Aorta (tissue), 5 donors: ENCODE measurements at places on chromosomes 2 and 18. TPM values are rescaled to one million over a fixed set of nuclear protein-coding genes. Genes with fewer than 3 reads are reported as not detected.

DNA sequence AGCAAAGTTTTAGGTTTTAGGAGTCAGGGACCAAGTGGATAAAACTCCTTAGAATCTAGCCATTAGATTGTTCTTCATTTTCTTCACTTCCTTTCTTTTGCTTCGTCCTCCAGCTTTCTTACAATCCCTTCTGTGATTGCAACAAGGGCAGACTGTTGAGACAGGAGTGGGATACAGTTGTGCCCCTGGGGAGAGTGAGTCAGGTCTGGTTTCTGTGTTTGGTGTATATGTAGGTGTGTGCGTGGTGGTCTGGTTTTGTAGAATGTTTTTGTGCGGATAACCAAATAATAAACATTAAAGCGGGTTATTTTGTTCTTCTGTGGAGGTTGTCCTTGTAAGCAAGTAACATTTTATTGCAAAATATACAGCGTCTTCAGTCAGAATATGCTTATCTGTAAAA is 7.3 kb downstream of the INSIG2 start:
- H3K4me3 ChIP-seq = no peak overlapping the region
- H3K4me1 ChIP-seq = peaks cover 9% of the 10 kb centered on the region
- H3K36me3 ChIP-seq = peaks cover 2% of the 10 kb centered on the region
- no peaks in the 10 kb centered on the region for H3K27me3 ChIP-seq
- H3K27ac ChIP-seq = no peak overlapping the region

Gene FEZ2
- total RNA-seq = 59.3 TPM

Gene COL3A1
- total RNA-seq = 673 TPM

- no peak overlapping the region for H3K27ac ChIP-seq
- no peak overlapping the region for H3K4me3 ChIP-seq
- no peaks in the 10 kb centered on the region for H3K36me3 ChIP-seq
- DNase-seq = no peak
- peaks cover 1% of the 10 kb centered on the region for H3K27me3 ChIP-seq
- no peaks in the 10 kb centered on the region for H3K4me1 ChIP-seq
These were observed 63.9 kb upstream of the PHLPP1 start for GRCh38 chr18:62651276-62652056.

- H3K27me3 ChIP-seq = no peaks in the 10 kb centered on the region
- DNase-seq = no peak
- H3K4me1 ChIP-seq = no peaks in the 10 kb centered on the region
- no peak overlapping the region for H3K27ac ChIP-seq
- no peaks in the 10 kb centered on the region for H3K36me3 ChIP-seq
These were observed 82.8 kb downstream of the L3MBTL4 start for GRCh38 chr18:6331872-6332271.

DNA sequence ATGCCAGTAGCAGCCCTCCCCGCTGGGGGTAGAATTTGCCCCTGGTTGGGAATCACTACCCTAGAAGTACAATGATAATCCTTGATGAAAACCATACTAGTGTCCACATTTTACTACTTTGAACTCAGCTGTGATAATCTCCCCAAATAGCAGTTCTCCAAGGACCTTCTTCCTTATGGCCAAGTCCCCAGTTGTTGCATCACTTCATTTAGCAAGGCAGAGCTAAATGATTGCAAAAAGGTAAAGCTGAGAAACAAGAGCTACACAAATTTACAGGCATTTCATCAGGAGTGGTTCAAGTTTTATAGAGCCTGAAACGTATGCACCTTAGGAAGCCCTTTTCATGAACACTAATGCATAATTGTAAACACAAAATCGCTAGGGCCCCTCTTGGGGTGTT is 44.9 kb upstream of the REL start:
- no peak for DNase-seq
- no peaks in the 10 kb centered on the region for H3K36me3 ChIP-seq
- peaks cover 5% of the 10 kb centered on the region for H3K27me3 ChIP-seq
- H3K4me3 ChIP-seq = no peak overlapping the region
- no peak overlapping the region for H3K27ac ChIP-seq
- no peaks in the 10 kb centered on the region for H3K4me1 ChIP-seq

Gene CABYR
- total RNA-seq = 5.5 TPM

GRCh38 chr2:152348388-152348787 is 13.4 kb downstream of the FMNL2 start:
- H3K27me3 ChIP-seq = no peaks in the 10 kb centered on the region
- H3K27ac ChIP-seq = no peak overlapping the region
- DNase-seq = no peak
- no peaks in the 10 kb centered on the region for H3K36me3 ChIP-seq

- DNase-seq = no peak
- H3K4me1 ChIP-seq = peaks cover 21% of the 10 kb centered on the region
- no peaks in the 10 kb centered on the region for H3K36me3 ChIP-seq
- H3K4me3 ChIP-seq = no peak overlapping the region
- H3K27me3 ChIP-seq = no peaks in the 10 kb centered on the region
These were observed 69.6 kb downstream of the MAP4K4 start for GRCh38 chr2:101766871-101767739.

DNA sequence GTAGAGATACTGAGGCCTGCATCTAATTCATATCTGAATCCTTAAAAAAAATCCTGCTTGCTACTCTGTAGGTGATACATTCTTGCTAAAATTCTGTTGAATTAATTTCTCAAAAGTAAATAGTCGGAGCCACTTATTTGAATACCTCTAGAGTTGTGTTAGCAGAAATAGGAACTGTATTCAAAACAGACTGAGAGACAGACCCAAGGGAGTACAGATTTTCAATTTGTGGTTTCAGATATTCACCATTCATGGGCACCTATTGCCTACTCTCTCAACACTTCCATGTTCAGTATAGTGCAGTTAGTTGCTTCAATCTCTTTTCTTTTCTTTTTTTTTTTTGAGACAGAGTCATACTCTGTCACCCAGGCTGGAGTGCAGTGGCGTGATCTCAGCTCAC is 46.6 kb upstream of the CTLA4 start:
- H3K4me3 ChIP-seq = no peak overlapping the region
- no peak for DNase-seq
- H3K27ac ChIP-seq = no peak overlapping the region

Gene TEKT4
- total RNA-seq = not detected

Gene RGPD3
- total RNA-seq = 0.18 TPM

DNA sequence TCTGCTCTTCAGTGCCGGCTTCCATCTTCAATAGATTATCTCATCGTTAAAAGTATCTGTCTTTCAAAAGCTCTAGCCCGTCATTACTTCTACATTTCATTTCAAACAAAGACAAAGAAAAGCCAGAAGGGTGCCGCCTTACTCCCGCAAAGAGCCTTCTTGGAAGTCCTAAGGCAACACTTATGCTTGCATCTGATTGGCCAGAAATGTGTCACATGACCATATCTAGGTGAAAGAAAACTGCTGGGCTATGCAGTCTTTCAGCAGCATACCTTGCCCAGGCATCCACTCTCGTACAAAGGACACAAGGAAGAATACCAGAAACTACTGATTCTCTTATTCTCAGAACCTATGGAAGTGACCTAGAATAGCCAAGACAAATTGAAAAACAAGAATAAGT is 217.1 kb upstream of the SLC35G4 start:
- H3K36me3 ChIP-seq = no peaks in the 10 kb centered on the region
- no peaks in the 10 kb centered on the region for H3K27me3 ChIP-seq
- no peaks in the 10 kb centered on the region for H3K4me1 ChIP-seq
